ENCODE measurements at places on chromosomes 5 and 9.
A peak's percentile ranks its signal among the peaks of the same experiment; 100 is the strongest.

- H3K36me3 ChIP-seq, result no peaks in the 10 kb centered on the region
- H3K27ac ChIP-seq, result no peak overlapping the region
These were observed 43.0 kb upstream of the SLC25A51 start for GRCh38 chr9:37946971-37947370.

DNA sequence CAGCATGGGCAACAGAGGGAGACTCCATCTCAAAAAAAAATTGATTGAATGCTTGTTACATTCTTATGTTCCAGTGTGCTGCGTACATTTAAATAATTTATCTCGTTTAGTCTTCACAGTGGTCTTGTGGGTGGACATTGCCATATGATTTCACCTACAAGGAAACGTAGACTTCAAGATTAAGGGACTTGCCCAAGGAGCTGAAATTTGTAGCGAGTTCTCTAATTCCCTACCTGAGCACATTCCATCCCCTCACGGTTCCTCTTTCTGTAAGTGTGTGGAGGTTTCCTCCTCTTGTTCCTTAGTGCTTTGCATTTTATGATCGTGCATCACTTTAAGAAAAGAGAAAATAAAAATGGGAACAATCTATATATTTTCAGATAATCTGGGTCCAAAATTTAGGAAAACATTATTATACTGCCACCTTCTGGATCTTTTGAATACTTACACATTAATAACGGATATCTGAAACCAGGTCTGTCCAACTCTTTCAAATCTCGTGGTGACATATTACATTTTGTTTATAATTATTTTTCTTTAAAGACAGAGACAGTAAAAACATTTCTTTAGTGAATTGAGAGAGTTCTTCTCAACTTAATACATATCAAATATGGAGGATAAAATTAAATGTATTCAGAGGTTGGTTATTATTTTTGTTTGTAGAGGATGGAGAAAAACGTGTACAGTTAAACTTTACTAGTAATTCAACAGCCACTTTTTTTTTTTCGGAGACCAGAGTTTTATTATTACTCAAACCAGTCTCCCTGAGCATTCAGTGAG is 29.9 kb upstream of the C7 start:
- H3K4me3 ChIP-seq, result no peak overlapping the region
- H3K27me3 ChIP-seq, result peaks cover 3% of the 10 kb centered on the region
- H3K36me3 ChIP-seq, result peaks cover 3% of the 10 kb centered on the region
- no peaks in the 10 kb centered on the region for H3K4me1 ChIP-seq
- H3K27ac ChIP-seq, result no peak overlapping the region
- no peak for DNase-seq

DNA sequence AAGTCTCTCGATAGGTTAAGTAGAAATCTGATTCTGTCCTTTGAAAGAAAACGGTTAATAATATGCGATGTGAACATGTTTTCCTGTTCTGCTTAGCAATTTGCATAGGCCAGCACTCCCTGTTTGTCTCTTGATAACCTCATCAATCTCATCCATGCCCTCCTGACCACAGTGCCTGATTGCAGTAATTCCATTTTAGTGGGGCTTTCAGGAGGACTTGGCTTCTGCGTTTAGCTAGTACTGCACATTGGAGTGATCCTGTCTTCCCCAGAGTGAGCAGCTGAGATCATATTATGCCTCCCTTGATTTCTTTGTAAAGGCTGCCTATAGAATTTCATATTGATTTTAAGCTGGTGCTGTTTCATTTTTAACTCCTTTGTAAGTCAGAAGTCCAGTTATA is 335.9 kb upstream of the ISL1 start:
- no peak overlapping the region for H3K27ac ChIP-seq
- DNase-seq, result no peak
- H3K27me3 ChIP-seq, result no peaks in the 10 kb centered on the region
- H3K36me3 ChIP-seq, result no peaks in the 10 kb centered on the region

- no peak overlapping the region for H3K27ac ChIP-seq
- no peaks in the 10 kb centered on the region for H3K36me3 ChIP-seq
- DNase-seq, result no peak
- H3K27me3 ChIP-seq, result peaks cover 25% of the 10 kb centered on the region
- H3K4me3 ChIP-seq, result no peak overlapping the region
- no peaks in the 10 kb centered on the region for H3K4me1 ChIP-seq
These were observed 22.0 kb downstream of the NSG2 start for GRCh38 chr5:174067499-174067898.

DNA sequence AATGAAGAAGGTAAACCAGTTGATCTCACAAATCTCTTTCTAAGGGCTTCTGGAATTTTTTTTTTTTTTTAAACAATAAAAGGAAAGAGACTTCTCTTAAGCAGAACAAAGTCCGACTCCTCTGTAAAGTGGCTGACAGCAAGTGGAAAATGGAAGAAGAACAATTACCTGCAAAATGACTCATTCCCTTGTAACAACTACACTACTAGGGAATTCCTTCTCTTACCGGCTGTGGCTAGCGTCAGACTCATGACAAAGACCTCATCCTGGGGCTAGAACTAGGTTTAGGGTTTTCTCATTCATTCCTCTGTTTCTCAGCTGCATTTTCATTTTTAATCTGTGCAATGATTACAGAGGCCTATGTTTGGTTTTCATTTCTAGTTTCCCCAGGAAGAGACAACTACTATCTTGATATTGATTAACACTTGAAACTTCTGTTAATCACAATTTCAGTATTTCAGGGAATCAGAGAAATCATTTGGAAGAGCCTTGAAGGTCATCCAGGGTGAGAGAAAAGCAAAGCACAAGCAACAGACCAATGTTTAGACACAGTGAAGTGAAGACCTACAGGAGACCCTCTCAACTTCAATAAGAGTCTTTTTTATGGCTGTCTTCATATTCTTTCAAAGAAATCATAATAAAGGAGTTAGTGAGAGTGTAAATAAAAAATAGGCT is 437.9 kb downstream of the RAB3C start:
- peak; percentile 55 for DNase-seq
- no peaks in the 10 kb centered on the region for H3K27me3 ChIP-seq
- peaks cover 60% of the 10 kb centered on the region for H3K4me1 ChIP-seq
- peak overlapping the region; percentile 92 for H3K27ac ChIP-seq

- no peak overlapping the region for H3K27ac ChIP-seq
- no peaks in the 10 kb centered on the region for H3K36me3 ChIP-seq
- H3K4me1 ChIP-seq, result peaks cover 9% of the 10 kb centered on the region
- DNase-seq, result peak; percentile 68
- H3K27me3 ChIP-seq, result peaks cover 4% of the 10 kb centered on the region
These were observed 103.4 kb downstream of the MED10 start for GRCh38 chr5:6274846-6275543.

DNA sequence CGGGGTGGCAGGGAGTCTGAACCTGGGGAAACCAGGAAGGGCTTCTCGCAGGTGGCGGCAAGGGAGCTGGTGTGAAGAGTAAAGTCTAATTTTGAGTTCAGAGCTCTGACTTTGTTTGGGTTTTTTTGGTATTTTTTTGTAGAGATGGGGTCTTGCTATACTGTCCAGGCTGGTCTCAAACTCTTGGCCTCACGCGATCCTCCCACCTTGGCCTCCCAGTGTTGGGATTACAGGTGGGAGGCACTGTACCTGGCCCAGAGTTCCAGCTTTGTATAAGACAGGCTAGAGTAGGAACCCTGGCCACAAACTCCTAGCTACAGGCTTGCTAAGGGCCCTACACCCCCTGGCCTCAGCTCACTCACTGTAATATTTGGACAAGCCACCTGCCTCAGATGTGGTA is 105.1 kb upstream of the SARDH start:
- H3K4me3 ChIP-seq, result no peak overlapping the region
- no peak overlapping the region for H3K27ac ChIP-seq
- H3K27me3 ChIP-seq, result no peaks in the 10 kb centered on the region
- no peak for DNase-seq

DNA sequence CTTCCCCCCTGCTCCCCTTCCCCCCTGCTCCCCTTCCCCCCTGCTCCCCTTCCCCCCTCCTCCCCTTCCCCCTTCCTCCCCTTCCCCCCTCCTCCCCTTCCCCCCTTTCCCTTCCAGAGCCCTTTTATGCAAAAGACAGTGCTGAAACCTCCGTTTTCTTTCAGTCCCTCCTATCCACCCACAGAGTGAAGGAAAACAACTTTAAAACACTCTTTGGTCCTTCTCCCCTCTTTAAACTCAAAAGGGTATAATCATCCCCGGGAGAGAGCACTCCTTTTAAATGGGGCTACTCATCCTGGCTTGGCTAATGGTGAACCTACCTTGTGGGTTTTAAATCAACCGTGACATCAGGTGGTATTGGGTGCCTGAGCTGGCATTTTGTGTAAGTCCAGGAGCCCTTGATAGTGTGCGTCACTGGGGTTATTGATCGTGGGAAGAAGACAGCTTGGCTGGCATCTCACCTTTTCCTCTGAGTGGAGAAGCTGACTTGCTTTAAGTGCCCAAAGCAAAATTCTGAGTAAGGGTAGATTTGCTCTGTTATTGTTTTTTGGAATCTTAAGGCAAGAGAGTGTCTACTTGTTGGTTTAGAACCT is 2.7 kb downstream of the LARP1 start:
- peak overlapping the region; percentile 92 for H3K4me3 ChIP-seq
- H3K27me3 ChIP-seq, result no peaks in the 10 kb centered on the region
- H3K36me3 ChIP-seq, result peaks cover 31% of the 10 kb centered on the region
- H3K27ac ChIP-seq, result peak overlapping the region; percentile 91

- no peak overlapping the region for H3K4me3 ChIP-seq
- no peaks in the 10 kb centered on the region for H3K4me1 ChIP-seq
- H3K36me3 ChIP-seq, result no peaks in the 10 kb centered on the region
- DNase-seq, result no peak
- H3K27ac ChIP-seq, result no peak overlapping the region
These were observed 27.4 kb downstream of the PPP2R2B start for GRCh38 chr5:146851133-146851532.

DNA sequence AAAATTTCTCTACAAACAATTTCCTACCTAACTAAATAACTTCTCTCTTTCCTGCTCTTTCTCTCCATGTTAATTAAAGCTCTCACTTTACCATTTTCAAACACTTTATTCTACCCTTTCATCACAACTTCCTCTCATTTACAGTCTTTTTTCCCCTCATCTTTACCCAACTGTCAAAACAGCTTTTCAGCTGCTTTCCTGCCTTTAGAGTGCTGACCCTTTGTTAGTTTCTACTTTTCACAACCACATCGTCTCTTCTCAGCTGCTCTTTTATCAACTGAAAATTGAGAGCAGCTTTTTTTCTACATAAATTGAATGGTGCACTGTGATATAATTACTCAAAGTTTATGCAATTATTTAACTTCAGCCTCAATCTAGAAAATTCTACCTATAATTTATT is 3.1 kb upstream of the HOMER1 start:
- H3K27ac ChIP-seq, result peak overlapping the region; percentile 62
- peaks cover 26% of the 10 kb centered on the region for H3K4me1 ChIP-seq
- no peak overlapping the region for H3K4me3 ChIP-seq
- H3K27me3 ChIP-seq, result peaks cover 6% of the 10 kb centered on the region

GRCh38 chr5:76402251-76402885 is 717 bp upstream of the IQGAP2 start:
- H3K27ac ChIP-seq, result peak overlapping the region; percentile 98
- H3K36me3 ChIP-seq, result peaks cover 4% of the 10 kb centered on the region
- peaks cover 49% of the 10 kb centered on the region for H3K4me1 ChIP-seq
- H3K4me3 ChIP-seq, result peak overlapping the region; percentile 87
- H3K27me3 ChIP-seq, result no peaks in the 10 kb centered on the region

DNA sequence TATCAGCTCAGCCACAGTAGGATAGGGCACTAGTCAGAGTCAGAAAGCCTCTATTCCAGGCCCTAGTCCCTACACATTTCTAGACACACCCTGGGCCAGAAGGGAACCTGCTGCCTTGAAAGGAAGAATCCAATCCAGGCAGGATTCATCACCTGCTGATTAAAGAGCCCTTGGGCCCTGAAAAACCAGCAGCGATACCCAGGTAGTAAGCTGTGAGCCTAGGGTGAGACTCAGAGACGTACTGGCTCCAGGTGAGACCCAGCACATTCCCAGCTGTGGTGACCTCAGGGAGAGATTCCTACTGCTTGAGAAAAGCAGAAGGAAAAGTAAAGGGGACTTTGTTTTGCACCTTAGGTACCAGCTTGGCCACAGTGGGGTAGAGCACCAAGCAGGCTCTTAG is 4.7 kb downstream of the CCIN start:
- no peaks in the 10 kb centered on the region for H3K36me3 ChIP-seq
- no peak for DNase-seq
- H3K27ac ChIP-seq, result no peak overlapping the region
- H3K4me1 ChIP-seq, result peaks cover 1% of the 10 kb centered on the region

DNA sequence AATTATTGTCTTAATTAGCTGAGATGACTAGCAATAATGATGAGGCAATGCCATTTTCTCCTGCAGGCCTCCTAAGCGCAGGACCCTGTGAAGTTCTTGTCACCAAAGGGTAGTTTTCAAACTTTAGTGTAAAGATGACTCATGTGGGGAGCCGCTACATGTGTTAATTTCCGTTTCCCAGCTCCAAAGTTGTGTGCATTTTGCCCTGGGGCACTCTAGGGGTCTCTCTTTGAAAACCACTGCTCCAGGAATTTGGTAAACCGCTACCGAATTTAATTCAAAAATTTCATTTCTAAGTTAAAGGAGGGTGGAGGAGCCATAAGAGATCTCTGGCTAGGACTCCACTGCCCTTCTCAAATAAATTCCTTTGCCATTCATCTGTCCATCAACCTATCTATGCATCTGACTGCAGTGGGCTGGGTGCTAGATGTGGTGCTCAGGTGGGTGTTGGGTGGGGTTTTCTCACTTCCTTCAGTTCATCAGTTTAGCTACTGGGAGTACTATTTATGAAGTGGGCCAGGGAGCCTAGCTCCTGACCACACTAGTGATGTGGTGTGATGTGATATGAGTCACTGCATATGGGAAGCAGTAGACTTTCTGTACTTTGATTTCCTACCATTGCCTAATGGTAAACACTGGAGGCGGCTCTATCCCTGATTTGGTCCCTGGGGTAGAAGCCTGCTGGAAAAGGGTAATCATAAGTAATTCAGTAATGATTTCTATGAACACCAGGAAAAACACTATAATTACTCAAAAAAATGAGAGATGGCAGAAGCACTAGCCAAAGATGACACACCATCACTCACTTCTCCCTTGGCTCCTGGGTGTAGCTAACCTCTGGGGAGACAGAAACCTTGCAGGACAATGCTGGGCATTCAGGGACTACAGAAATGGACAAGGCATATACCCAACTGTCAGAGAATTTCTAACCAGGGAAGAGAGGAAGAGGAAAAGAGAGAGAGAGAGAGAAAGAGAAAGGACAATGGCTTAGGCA is 4.0 kb upstream of the ZSWIM6 start:
- H3K4me1 ChIP-seq, result peaks cover 33% of the 10 kb centered on the region
- peak overlapping the region; percentile 37 for H3K27ac ChIP-seq
- peaks cover 11% of the 10 kb centered on the region for H3K27me3 ChIP-seq
- H3K36me3 ChIP-seq, result no peaks in the 10 kb centered on the region

GRCh38 chr5:154885439-154885838 is 27.0 kb downstream of the CNOT8 start:
- H3K27ac ChIP-seq, result no peak overlapping the region
- no peaks in the 10 kb centered on the region for H3K27me3 ChIP-seq
- no peaks in the 10 kb centered on the region for H3K4me1 ChIP-seq
- no peak overlapping the region for H3K4me3 ChIP-seq
- H3K36me3 ChIP-seq, result peaks cover 86% of the 10 kb centered on the region

DNA sequence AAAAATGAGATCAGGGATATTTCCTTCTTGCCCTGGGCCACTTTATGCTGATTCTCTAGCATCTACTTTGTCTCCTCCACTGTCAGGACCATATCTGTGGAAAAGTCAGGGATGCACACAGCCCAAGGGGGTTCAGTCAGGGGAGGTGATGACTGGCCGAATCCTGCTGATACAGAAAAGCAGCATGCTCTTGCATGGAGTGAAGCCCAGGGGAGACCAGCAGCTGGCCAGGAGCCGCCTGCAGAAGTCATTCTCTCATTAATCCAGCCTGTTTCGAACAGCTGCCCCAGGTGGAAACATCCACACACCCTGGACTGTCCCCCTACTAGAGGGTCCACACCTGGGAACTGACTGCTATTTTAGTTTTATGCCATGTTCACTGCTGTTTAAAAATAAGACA is 177.1 kb downstream of the ATP10B start:
- H3K27ac ChIP-seq, result no peak overlapping the region
- no peaks in the 10 kb centered on the region for H3K27me3 ChIP-seq

GRCh38 chr5:77630114-77630680 is 8.3 kb downstream of the OTP start:
- peak; percentile 75 for DNase-seq
- peaks cover 14% of the 10 kb centered on the region for H3K4me1 ChIP-seq
- H3K36me3 ChIP-seq, result no peaks in the 10 kb centered on the region
- H3K4me3 ChIP-seq, result peak overlapping the region; percentile 64
